AG04449 (cell line): ENCODE measurements at places on chromosomes 16 and 17.

- no peak for DNase-seq
Observed at GRCh38 chr17:66429680-66430079, 127.3 kb downstream of the PRKCA start.

DNA sequence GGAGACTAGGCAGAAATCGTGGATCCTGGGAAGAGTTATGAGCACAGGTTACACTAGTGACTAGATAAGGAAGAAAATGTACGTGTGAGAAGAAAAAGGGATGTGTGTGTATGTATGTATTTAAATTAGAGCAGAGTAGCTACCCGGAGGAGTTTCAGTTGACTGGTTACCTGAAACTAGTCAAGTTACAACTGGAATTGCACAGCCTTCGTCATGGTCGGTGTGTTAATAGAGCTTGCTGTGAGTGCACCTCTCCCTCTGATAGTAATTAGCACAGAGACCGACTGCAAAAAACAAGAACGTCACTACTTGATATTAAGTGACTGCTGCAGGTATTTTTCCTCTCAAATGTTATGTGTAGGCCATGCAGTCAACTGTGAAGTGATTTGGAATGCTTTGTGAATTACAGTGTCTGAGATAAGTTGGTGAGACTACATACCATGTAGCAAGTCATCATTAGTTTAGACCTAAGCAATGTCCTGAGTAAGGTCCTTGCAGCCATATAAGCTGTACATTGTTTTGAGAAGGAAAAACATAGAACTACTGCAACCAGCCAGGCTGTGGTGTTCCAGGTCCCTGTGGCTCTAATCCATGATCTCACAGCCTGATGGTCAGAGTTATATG is 95.7 kb downstream of the WNT3 start:
- DNase-seq, result no peak

- no peak for DNase-seq
Observed at GRCh38 chr17:31568121-31568520, 176.6 kb downstream of the RAB11FIP4 start.

DNA sequence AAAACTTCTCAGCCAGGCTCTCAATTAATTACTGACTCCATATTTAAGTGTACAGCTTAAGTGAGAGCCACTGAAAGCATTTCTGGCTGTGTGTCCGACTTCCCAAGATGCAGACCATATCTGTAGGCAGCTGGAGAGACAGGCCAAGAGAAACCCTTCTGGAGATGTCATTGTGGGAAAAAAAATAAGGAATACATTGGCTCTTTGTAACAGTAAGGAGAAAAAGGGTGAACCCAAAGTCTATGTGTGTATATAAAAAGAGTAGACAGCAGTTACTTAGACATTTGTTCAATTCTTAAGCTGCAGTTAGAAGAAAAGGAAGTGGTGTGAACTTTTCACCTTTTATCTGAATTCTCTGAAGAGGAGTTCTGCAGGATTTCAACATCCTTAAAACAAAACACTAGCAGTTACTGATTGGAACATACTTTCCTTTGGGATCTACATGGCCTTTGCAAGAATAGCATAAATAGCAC is 21.7 kb downstream of the FAM117A start:
- DNase-seq, result no peak

GRCh38 chr16:58054289-58054688 is 28.7 kb downstream of the MMP15 start:
- DNase-seq, result no peak

DNA sequence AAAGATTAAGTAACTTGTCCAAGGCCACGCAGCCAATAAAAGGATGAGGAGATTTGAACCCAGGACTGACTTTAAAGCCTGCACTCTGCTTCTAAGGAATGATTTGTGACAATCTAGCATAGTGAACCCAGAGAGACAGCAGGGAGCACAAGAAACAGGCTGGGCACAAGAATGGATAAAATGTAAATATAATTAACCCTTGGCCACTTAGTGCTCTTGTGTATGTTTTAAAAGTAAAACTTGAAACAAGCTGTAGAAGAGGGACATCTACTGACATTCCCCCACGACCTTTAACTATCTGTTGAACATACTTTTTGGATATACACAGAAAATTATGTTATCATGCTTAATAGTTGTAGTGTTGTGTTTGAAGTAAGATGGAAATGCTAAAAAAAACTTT is 141.9 kb upstream of the PMFBP1 start:
- DNase-seq, result no peak

DNA sequence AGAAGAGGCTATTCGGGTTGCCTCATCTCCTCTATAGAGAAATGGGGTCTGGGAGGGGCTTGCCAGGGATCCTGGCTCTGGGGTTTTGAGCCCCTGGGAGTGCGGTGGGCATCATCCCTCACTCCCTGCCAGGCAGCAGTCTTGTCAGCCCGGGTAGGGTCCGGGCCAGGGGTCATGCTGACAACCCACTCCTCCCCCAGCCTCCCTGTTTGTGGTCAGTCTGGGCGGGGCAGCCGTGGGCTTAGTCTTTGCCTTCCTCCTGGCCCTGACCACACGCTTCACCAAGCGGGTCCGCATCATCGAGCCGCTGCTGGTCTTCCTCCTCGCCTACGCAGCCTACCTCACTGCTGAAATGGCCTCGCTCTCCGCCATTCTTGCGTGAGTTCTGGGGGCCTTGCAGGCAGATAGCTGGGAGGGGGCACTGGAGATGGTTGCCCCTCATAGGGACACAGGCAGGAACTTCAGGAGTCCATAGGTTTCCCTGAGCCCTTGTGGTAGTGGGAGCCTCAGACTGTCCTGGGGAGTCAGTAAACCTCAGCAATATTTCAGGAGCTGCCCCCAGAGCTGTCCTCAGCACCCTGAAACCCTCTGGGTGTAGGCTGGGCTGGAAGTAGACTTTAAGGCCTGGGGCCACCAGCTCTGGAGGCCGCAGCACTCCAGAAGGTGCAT is 6.9 kb downstream of the SLC9A5 start:
- DNase-seq, result no peak

DNA sequence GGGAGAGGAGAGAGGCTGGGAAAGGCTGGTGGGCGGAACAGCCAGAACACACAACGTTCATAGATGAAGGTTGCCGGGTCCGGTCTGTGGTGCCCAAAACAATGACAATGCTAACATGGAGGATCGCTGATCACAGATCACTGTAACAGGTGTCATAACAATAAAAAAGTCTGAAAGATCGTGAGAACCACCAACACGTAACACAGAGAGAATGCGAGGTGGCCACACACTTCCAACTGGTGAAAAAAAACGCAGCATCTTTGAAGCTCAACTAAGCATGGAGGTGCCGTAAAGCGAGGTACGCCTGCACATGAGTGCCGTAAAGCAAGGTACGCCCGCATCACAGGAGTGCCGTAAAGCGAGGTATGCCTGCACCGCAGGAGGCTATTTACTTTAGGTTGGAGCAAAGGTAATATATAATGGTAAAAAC is 42.3 kb downstream of the ABR start:
- no peak for DNase-seq

- DNase-seq, result no peak
Observed at GRCh38 chr16:13672196-13672595, 247.8 kb upstream of the ERCC4 start.
